ENCODE measurements at places on chromosomes 5 and 9.

DNA sequence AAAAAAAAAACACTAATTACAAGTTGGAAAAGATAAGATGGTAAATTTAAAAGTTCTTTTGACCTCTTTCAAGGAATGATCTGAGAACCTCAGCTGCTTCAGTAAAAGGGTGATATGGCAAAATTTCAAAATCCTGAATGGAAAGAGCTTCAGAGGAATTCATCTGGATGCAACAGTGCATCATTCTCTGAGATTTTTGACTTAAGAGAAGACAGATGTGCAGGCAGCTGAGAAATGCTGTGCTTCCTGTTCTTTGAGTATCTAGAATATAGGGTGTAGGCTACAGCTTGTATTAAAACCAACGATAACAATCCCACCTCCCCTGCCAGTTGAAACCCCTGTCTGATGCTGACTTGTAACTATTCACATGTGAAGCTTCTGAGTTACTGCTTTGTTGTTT lies 6.2 kb downstream of the FRMPD1 start:
- DNase-seq, result no peak

DNA sequence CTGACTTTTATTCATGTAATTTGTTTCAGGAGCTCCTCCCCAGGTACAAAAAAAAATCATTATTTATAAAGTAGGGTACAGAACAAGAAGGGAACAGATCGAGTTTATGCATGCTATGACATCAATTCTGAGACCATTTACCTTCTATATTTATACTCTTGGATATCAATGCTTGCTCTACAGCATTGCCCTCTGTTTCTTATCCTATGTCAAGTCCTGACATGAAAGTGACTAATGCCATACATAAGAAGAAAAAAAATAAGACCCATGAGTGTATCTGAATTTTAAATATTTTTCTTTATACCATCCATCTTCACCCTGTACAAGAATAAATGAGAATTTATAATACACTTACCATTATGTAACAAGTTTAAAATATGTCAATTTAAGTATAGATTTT lies 2016.3 kb upstream of the CDH9 start:
- no peak for DNase-seq

DNA sequence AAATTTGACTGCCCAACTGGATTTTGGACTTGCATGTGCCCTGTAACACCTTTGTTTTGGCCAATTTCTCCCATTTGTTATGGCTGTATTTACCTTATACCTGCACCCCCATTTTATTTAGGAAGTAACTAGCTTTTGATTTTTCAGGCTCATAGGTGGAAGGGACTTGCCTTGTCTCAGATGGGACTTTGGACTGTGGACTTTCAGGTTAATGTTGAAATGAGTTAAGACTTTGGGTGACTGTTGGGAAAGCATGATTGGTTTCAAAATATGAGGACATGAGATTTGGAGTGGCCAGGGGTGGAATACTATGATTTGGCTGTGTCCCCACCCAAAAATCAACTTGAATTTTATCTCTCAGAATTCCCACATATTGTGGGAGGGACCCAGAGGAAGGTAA lies 490.2 kb downstream of the PRR16 start:
- DNase-seq, result no peak

- DNase-seq, result no peak
Observed at GRCh38 chr9:70688704-70689103, 274.2 kb upstream of the KLF9 start.

DNA sequence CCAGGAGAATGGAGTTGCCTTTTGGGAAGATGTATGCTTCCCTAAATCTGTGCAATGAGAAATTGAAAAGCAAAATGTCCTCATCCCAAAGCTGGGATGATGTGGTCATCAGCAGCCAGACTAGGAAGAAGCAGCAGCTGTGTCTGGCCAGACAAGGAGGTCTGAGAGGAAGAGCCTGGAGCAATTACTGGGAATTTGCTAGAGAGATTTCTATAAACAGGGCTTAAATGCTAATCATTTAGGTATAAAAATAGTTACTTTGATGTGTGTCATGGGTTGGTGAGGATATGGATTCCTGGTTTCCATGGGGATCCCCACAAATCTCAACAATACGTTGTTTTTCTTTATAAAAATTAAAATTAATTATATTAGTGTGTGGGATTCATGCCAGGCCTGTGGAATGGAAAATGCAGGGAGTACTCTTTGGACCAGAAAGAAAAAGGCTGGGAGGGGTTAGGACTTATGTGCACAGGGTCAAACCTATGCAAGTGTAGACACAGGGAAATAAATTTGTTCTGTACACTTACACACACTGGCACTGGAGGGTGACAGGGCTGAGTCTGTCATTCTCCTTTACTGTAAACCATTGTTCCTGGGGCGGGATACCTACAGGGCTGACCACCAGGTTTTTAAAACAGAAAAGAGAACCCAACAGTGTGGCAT lies 58.7 kb upstream of the TRPC7 start:
- no peak for DNase-seq

DNA sequence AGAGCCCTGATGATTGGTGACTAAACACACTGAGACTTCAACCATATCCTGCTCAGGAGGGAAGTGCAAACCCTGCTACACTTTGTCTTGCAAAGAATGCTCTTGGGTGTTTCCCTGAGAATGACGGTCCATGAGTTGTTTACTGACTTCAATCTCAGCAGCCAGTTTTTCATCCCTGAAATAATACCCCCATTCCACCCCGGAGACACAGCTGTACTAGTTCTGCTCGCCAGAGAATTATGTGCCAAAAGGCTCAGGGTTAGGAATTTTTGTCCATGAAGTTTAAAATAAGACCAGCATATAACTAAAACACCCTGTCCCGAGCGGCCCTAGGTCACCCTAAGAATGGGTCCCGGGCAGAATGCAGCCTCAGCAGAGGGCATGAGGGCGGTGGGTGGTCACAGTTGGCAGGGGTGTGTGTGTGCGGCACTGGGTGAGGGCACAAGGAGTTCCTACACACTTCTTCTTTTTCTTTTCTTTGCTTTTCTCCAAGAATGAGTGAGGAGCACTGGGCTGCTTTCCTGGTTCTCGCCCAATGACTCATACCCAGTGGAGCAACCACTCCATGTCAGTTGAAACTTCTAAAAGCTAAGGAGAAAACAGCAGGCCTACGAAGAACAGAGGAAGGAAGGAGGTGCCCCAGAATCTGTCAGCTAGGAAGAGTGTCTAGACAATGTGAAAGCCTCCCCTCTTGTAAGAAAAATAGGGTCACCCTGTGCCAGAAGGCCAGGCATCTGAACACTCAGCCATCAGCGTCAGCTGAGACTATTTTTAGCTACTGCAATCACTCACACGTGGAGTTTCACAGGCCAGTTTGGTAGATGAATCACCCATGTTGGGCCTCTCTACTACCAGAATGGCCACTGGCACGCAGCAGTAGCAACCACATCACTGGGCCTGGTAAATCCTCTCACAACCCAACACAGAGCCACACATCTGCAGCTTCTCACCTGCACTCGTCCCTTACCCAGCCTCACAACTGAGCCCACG lies 105.9 kb downstream of the DPYSL3 start:
- DNase-seq, result peak; percentile 79

DNA sequence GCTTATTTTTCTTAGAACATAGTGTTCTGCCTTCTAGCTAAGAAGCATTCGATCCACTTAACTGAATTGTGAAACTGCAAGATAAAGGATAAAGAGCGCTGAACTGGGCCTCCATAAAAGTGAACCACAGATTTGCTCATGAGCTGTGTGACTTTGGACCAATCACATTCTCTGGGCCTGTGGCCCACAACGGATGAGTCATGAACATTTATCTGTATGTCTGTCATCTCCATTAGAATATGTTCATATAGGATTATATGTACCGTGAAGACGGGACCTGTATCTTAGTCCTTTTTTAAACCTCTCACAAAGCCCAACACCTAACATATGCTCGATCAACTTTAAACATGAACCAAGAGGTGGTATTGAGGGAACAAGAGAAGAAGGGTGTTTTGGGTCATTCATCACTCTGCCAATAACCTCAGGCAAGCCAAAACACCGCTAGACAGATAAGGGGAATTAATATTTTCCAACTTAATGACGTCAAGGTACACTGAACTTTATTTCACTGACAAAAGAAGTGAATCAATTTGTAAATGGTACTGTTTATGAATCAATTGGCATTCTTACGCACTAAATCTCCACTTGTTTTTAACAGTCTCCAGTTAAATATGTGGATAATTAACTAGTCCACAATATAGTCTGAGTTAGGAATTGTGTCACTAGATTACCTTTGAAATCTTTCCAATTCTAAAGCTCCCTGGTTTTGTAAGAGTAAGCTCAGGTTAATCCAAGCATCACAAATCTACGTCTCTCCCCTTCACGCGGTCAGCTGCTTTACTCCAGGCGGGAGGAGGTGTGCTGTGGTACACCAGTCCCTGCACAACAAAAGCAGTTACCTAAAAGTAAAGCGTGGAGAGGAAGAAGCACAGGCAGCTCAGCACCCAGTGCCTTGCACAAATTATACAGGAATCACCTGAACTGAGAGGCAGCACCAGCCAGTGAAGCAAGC lies 1.6 kb downstream of the TMEM245 start:
- no peak for DNase-seq

DNA sequence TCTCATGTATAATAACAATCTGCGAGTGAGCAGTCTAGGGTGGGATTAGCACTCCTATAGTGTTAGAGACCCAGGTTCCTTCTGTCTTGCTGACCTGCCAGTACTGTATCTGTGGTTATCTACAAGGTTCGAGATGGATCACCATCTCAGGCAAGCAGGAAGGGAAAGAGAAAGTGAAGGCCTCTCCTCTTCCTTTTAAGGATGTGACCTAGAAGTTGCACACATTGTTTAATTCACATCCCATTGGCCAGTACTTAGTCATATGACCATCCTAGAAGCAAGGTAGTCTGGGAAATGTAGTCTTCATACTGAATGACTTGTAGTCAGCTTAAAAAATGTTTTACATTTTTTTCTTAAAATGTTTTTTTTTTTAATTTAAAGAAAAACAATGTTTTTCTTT lies 168.6 kb downstream of the CARTPT start:
- DNase-seq, result peak; percentile 68

DNA sequence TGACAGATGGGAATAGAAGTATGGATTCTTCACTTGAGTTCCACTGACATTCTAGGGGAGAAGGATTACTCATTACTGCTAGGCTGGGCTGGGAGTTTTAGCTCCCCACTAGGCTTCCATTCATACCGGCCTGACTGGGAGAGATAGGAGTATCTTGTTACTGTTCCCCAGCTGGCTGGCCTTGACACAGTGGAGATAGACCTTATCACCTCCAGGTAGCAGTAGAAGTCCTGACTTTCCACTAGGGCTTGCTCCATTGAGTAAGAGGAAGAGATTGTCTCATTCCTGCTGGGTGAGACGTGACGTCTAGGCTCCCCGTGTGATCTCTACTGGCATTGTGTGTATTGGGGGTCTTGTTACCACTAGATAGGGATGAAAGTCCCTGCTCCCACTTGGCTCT lies 156.4 kb downstream of the CACNA1B start:
- no peak for DNase-seq

DNA sequence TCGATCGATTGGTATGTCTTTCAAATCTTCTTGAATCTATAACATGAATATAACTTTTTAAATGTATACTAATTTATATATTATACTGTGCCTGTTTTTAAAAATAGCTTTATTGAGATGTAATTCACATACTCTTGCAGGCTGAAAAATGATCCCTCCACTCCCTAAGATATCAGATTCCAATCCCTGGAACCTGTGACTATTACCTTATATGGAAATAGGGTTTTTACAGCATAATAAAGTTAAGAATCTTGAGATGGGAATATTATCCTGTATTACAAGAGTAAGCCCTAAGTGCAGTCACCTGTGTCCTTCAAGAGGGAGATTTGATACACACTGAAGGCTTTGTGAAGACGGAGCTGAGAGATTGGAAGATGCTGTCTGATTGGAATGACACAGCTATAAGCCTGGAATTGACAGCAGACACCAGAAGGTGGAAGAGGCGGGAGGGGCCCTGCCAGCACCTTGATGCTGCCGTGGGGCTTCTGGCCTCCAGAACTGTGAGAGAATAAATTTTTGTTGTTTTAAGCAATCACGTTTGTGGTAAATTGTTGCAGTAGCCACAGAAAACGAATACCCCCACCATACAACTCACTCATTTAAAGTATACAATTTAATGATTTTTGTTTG lies 161.3 kb downstream of the RMI1 start:
- DNase-seq, result no peak

- no peak for DNase-seq
Observed at GRCh38 chr5:72194846-72195245, 87.6 kb downstream of the MAP1B start.

DNA sequence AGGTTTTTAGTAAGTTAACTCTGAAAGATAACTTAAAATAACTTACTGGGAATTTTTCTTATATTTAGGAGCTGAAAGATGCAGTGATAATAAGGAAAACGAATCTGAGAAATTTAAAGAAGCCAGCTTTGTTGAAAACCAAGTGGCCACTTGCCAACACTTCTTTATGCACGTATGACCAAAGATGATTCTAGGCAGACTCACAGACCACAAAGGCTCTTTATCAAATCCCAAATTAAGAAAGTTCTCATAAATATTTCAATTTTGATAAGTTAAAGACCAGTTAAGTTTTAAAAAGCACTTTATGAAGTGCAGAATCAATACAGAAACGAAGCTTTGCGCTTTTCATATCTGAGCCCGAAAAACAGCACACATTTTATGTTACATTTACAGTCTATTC lies 1.5 kb downstream of the AFF4 start:
- DNase-seq, result no peak

DNA sequence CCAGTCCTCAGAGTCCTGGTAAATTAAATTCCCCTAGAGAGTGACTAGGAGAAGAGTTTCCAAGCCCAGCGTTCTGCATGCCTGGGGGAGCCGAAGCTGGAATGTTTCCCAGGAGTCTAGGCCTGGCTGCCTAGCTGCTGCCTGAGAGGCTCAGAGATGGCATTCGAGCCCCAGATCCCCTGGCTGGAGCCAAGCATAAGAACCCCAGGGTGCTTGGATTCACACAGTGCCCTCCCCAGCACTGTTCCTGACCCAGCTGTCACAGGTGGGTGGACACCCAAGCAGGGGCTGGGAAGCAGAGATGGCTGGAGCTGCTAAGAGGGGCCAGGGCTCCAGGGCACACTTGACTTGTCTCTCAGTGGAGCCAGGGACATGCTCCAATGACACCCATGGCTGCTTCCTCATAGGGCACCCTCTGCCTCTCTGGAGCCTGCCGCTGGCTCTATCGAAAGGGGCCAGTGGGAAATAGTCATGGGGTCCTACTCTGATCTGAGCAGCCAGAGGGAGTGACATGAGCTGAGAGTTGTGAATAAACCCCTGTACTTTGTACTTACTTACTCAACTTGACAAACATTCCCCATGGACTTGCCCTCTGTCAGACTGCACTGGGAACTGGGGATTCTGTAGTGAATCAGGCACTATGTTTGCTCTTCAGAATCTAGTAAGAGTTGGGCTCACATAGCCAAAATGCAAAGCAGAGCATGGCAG lies 62.6 kb upstream of the XPA start:
- no peak for DNase-seq

- no peak for DNase-seq
Observed at GRCh38 chr5:107601076-107601475, 69.7 kb downstream of the EFNA5 start.

Measured in amniotic stem cell (primary cell).